ENCODE measurements at places on chromosomes 1 and 21. TPM values are rescaled to one million over a fixed set of nuclear protein-coding genes. Genes with fewer than 3 reads are reported as not detected.
A peak's percentile ranks its signal among the peaks of the same experiment; 100 is the strongest.

Gene PPFIA4
- total RNA-seq = 0.87 TPM

- no peak for DNase-seq
- no peak overlapping the region for H3K4me3 ChIP-seq
- H3K27me3 ChIP-seq = no peaks in the 10 kb centered on the region
- no peak overlapping the region for H3K27ac ChIP-seq
Observed at GRCh38 chr1:227314014-227314848, 4.1 kb downstream of the CDC42BPA start.

DNA sequence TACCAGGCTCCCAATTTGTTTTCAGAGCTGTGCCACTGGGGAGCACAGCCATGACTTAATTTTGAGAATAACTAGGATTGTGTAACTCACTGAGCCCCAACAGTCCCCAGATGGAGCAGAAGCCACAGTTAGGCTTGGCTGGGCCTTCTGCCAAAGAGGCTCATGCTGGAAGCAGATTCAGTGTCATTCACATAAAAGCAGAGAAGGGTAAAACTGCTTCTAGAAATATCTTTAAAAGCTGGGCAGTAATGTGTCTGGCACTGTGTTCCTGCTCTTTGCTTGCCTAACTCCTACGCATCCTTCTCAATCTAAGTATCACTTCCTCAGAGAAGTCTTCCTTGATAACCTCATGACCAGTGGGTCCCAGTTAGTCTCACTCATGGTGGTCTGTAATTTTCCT is 20.3 kb downstream of the STK40 start:
- H3K27ac ChIP-seq = peak overlapping the region; percentile 64
- no peak for DNase-seq
- no peaks in the 10 kb centered on the region for H3K27me3 ChIP-seq
- H3K4me3 ChIP-seq = no peak overlapping the region

DNA sequence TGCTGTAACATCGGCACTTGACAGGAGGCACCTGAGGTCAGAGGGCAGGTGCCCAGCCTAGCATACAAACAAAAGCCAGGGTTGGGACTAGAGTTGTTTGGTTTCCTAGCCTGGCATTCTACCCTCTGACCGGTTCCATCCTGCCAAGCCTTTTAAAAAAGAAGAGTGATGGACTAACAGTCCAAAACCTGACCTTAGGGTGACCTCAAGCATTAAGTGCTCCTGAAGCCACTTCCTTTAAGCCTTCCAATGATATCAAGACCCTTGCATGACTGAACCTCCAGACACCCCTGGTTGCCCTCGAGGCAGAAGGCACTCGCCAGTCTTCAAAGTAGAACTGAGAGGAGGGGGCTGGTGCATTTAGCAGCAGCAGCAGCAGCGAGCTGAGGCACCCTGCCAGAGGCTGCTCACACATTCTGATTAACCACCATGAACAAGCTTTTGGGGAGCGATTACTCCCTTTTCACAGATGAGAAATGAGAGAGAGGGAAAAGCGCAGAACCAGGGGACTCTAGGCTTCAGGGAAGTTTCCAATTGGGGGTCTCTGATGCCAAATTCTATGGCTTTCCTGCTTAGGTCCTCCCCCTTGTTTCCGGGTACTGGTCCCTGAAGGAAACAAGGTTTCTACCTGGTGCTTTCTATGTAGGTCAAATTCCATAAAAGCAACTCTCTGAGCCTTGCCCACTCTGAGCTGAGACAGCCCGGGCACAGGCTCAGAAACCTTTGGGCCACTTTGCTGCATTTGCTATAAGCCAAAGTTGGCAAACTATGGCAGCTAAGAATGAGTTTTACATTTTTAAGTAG is 9.2 kb downstream of the SLC2A1 start:
- H3K36me3 ChIP-seq = peaks cover 1% of the 10 kb centered on the region
- H3K4me1 ChIP-seq = peaks cover 11% of the 10 kb centered on the region
- no peaks in the 10 kb centered on the region for H3K27me3 ChIP-seq
- H3K27ac ChIP-seq = peak overlapping the region; percentile 87
- no peak overlapping the region for H3K4me3 ChIP-seq

Gene KLHDC7A
- total RNA-seq = 1.6 TPM

Measured in progenitor cell of endocrine pancreas (in vitro differentiated cells).